ENCODE measurements at places on chromosomes 12 and 14.

DNA sequence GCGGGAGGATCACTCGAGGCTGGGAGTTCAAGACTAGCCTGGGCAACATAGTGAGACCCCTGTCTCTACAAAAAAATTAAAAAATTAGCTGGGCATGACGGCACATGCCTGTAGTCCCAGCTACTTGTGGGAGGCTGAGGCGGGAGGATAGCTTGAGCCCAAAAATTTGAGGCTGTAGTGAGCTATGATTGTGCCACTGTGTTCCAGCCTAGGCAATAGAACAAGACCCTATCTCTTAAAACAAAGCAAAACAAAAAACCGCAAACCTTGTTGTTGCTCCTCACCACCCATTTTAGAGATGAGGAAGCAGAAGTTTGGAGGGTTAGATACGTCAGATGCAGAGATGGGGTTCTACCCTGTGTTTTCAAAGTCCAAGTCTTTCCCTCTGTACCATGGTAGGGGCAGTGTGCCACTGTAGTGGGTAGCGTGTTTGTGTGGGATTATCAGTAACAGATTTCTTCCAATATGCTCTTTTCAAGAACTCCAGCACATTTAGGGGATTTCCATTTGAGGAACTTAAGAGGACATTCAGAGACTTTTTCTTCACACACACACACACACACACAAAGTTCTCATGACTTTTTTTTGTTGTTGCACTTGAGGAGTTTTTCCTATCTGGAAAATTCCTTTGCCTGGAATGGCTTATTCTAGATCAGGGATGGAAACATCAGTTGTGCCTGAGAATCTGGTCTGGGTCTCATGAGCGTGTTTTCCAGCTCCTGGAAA lies 186.5 kb downstream of the CHST11 start:
- DNase-seq, result no peak

DNA sequence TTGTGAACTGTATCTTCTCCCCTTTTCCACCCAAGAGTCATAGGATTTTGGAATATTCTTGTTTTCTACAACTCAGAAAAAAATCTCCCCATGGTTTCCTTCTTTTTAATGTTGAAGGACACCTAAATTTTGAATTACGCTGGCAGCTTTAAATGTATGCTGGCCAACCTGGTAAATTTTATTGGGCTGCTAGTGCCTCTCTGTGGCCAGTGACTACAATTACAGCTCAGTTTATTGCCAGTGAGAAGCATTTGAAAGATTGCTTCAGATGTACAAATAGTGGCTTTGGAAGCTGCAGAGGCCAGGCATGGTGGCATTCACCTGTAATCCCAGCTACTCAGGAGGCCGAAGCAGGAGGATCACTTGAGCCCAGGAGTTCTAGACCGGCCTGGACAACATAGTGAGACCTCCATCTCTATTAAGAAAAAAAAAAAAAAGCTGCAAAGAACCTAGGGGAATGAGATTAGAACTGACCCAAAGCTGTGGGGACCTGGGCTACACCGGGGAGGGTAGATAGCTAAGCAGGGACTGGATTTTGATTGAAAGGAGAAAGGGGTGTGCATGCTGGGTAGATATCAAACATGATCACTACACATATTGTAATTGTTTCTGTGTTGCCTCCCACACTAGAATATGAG lies 7.6 kb upstream of the RAB21 start:
- peak; percentile 80 for DNase-seq

- no peak for DNase-seq
Observed at GRCh38 chr12:101785671-101786070, 45.1 kb downstream of the GNPTAB start.

GRCh38 chr14:50051106-50051505 lies 65.3 kb downstream of the VCPKMT start:
- DNase-seq, result no peak

DNA sequence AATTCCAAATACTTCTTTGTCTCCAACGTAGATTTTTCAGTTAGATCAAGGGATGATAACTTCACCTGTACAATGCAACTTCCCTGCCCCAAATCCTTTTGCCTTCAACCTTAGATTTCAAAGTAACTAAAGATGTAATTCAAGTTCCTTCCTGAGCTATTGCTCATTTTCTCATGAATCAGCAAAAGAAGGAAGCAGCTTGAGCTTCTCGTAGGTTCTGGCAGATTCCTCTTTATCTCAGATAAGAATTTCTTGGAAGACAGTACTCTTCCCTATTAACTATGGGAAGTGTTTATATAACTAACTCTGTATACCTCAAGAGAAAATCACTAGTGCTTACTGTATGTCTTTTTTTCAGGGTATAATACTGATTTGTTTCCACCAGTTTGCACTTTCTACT lies 203.8 kb downstream of the RASSF9 start:
- DNase-seq, result no peak

GRCh38 chr14:51963286-51963685 lies 26.1 kb upstream of the RTRAF start:
- no peak for DNase-seq

DNA sequence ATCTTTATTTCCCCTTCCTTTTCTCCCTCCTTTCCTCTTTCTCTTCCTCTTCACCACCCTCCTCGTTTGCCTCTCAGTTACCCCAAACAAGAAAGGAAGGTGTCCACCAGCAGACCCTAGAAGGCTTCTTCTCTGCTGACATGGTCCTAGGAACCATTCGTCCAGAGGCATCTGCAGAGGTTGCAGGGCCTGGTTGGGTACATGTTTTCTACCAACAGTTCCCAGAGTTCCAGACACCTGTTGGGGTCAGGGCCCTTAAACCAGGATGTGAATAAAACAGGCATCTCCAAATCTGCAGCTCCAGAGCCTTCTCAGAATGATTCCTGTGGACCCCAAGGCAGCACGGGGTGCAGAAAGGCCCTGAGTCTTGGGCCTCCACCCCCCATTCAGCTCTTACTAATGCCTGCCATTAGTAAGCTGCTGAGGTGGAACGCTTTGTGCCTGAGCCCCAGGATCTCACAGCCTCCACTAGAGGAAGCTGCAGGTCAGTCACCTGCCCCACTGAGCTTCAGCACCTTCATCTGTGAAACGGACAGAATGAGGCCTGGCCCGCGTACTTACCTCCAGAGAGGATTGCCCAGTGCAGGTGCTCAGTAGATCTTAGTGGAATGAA lies 130.4 kb downstream of the DICER1 start:
- no peak for DNase-seq

DNA sequence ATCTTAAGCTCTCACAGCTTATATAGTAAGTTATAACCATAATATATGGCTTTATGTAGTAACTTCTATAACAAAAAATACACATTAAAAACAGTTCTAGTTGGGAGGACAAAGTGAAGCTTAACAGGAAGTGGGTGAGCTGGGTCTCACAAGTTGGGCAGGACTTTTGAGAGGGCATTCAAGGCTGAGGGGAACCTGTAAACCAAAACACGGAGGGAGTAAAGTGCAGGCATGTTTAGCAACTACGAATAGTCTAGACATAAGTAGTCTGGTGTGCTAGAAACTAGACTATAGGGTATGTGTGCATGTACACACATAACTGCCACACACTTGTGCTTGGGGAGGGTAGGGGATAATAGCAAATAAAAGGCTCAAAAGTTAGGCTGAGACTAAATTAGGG lies 14.2 kb upstream of the NEK9 start:
- DNase-seq, result peak; percentile 50

- DNase-seq, result no peak
Observed at GRCh38 chr12:45621703-45622102, 107.8 kb upstream of the ARID2 start.

- DNase-seq, result no peak
Observed at GRCh38 chr14:52446355-52446754, 106.0 kb downstream of the TXNDC16 start.

DNA sequence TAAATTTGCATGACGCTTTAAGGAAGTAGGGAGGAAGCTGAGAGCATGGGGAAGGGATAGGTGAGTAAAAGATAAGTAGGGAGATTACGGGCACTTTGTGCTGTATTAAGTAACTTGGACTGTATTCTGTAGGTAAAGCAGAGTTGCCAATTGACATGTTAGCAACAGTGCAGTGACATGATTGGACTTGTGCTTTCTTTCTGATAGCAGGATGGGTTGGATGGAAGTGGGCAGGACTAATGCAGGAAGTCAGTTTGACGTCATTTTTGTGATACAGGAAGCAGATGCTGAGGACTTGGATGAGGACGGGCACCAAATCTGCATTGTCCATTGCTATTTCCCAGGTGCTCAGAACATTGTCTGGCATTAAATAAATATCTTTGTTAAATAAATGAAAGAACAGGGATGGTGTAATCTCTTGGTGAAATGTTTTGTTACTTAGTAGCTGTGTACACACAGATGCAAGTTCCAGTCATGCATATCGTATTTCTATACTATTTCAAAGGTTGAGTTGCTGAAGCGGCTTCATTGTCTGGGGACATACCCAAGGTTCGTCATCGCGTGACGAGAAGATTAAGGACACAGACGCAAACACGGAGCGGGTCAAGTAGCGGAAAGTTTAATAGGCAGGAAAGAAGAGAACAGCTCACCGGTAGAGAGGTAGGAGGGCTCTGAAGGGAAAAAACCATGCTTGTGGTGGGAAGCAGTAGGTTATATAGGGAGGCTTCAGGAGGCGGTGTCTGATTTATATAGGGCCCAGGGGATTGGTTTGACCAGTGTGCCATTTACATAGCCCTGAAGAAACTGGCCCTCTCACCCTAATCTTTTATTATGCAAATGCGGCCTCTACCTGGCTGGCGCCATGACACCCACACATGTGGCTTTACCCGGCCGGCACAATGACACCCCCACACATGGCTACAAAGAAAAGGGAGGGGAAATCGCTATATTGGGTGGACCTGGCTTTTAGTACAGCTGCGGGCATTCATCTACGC lies 30.7 kb downstream of the GUCY2C start:
- no peak for DNase-seq

- no peak for DNase-seq
Observed at GRCh38 chr14:101495284-101495683, 66.0 kb upstream of the DIO3 start.

- DNase-seq, result no peak
Observed at GRCh38 chr14:102497998-102498677, 11.4 kb downstream of the ANKRD9 start.

DNA sequence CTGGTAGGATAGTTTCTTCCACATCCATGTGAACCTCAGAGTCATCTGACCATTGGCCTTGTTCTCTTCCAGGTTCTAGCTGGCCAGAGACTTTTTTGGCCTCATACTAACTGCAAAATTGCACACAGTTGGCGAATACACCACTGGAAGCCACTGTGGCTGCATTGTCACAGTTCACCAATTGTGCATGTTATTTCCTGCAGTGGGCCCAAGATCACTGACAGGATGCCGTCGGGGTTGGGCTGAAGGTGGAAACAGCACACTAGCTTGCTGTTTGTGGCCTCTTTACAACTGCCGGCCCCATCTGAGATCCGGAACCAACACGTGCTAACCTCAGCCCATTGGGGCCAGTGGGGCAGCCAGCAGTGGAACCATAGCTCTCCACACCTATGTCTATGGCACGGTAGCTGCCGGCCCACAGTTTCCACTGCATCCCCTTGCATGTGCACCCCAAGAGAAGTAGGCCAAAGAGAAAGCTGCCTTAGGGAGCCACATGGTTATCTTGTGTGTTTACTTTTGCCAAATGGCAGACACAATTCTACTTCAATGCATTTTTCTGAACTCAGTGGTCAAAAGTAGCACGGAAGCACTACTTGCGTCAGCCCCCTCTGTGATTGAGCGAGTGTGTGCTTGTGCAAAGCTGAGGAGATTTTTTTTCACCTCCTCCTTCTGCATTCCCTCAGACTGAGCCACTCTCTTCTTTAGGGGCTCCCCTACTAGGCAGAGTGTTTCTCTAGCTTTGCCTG lies 464.0 kb downstream of the RAD51B start:
- peak; percentile 69 for DNase-seq

- DNase-seq, result no peak
Observed at GRCh38 chr12:78568321-78569020, 296.1 kb upstream of the SYT1 start.

GRCh38 chr14:104352493-104353220 lies 214.3 kb downstream of the KIF26A start:
- no peak for DNase-seq

GRCh38 chr14:69798339-69798735 lies 1.3 kb upstream of the SLC10A1 start:
- DNase-seq, result no peak

DNA sequence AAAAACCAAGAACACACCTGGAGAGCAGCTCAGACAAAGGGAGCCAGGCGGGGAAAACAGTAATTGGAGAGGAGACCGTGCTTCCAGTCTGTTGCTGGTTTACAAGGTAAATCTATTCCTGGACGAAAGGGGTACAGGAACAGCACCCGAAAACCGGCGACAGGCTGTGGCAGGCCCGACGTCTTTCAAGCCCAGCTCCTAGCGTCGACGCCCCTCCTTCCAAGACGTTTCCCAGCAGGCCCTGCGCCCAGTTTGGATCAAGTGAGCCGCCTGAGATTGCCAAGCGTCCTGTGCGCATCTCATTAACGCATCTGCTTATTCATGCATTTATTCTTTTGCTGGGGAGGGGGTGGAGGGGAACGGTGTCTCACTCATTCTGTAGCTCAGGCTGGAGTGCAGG lies 1.4 kb downstream of the C12orf56 start:
- no peak for DNase-seq

DNA sequence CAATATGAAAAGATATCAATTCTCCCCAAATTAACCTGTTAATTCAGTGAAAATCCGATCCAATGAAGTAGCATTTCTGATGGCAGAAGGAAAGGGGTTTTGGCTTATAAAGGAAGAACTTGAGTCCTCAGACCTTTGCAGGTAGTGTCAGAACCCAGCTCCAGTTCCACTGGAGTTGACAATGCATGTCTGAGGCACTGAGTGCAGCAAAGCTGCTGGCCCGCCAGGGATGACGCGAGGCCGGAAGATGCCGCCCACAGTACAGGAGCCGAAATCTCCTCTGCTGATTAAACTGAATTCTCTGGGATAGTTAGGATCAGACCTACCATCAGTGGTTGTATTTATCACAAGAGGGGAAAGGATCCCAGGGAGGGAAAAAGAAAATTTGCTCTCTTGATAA lies 220.7 kb downstream of the MSRB3 start:
- no peak for DNase-seq

DNA sequence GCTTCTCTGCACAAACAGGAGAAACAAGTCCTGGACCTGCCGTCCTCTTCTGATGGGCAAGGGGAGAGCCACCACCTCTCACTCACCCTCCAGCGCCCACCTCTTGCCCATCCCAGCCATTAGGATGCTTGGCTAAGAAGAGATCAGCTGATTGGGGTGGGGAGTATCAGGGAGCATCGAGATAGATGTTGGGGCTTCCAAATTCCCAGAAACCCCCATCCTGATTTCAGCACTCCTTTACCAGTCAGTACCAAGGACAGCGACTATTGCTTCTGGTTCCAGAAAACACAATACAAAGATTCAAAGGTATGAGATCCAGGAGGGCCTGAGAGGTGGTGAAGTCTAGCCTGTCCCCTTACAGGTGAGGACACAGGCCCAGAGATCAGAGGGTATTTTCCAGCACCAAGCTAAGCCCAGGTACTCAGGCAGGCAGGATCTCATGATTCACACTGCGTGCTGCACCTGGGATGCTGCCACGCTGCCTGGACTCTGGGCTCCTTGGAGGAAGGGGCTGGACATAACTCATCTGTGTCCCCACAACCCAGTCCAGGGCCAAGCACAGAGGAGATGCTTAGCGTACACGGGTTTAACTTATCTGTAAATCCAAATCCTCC lies 76.6 kb downstream of the TUNAR start:
- DNase-seq, result no peak

Data from natural killer cell (primary cell).